ENCODE measurements at places on chromosomes 2 and 18.

GRCh38 chr2:218252509-218253231 lies 8.1 kb upstream of the GPBAR1 start:
- DNase-seq = peak; percentile 37

DNA sequence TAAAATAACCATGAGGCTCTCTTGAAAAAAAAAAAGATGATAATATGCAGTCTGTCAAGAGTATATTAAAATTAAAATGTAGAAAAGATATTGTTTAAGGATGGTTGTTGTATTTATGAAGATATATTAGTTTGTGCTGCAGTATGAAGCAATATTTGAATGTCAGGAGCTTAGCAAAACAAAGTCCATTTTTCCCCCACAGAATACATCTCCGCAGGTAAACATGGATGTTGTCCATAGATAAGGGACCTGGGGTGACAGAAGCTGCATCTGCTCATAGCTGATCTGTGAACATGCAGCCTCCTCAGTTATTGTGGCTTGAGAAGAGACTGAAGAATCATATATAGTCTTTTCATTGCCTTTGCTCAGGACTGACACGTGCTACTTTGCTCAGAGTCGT lies 366.1 kb upstream of the MMADHC start:
- DNase-seq = no peak

DNA sequence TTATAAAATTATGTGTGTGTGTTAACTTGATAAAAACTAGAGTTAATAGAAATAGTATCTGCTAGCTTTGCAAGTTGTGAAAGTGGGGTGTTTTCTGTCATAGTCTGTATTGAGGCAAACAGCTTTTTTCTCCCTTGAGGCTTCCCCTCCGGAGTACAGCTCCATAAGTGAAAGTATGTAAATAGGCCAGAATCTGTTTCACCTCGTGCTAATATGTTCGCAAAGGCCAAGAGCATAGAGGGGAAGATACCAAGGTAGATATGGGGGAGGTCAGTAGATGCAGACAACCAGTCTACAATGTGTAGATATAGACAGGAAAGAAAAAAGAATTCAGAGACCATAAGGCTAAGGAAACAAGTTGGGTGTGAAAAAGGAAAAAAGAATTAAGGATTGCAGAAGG lies 72.9 kb downstream of the PTRHD1 start:
- DNase-seq = no peak

GRCh38 chr2:176127774-176128072 lies 1.8 kb upstream of the HOXD8 start:
- DNase-seq = no peak

- no peak for DNase-seq
These were observed 29.6 kb upstream of the ATP8B1 start for GRCh38 chr18:57832730-57833129.

DNA sequence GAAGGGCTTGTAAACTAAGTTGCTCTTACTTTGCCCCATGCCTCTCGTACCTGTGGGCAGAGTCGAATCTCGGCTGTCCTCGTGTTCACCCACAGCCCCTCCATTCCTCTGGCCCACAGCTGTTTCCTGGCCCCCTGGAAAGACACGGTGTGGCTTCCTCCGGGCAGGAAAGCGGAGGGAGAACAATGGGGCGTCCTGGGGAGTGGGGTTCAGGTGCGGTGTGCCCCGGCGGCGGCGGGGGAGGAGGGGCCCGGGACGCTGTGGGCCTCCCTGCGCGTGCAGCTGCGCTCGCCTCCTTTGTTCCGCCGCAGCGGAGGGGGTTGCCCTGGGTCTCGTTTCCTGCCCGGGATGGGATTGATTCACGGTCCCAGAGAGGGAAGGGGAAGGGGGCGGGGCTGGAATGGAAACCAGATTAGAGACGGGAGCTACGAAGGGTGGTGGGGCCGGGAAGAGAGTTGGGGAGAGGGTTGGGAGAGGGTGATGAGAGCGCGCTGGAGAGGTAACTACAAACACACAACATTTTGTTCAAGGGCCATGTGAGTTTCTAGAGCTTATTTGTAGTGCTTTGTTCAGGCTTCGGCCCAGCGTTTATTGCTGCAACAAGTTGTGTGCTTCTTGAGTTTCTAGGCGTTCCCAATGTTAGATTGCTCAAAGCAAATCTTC lies 796 bp downstream of the MYO1B start:
- no peak for DNase-seq

GRCh38 chr2:214631406-214631805 lies 178.1 kb downstream of the BARD1 start:
- no peak for DNase-seq

GRCh38 chr2:109279243-109279860 lies 150.3 kb downstream of the SH3RF3 start:
- no peak for DNase-seq

DNA sequence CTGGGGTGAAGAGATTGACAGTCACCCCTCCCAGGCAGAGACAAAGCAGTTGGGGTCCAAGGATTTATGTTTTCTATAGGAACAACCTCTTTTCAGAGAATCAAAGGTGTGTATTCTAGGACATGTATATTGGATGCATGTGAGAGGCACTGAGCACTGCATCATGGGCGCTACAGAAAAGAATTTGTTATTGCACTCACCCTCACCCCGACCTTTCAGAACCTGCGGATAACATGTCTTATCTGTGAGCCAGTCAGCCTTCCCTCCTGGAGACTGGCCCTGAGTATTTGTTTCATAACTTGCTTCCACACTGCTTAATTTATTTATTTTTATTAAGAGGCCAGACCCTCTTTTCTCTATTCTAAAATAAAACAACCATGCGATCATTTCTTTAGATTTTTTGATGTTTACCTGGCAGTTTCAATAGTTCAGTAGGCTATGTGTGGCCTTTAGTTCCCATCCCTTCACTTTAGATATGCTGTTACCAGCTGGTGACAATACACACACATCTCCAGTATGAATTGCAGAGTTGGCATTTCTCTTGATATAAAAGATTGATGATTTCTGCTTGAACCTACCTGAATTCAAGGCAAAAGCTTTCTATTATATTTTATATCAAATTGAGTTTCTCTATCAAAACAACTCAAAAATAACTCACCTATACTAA lies 29.8 kb downstream of the FABP1 start:
- DNase-seq = no peak

- DNase-seq = no peak
These were observed 235.6 kb downstream of the SCG2 start for GRCh38 chr2:223366566-223366965.

GRCh38 chr2:9770308-9771100 lies 72.8 kb upstream of the TAF1B start:
- peak; percentile 96 for DNase-seq

DNA sequence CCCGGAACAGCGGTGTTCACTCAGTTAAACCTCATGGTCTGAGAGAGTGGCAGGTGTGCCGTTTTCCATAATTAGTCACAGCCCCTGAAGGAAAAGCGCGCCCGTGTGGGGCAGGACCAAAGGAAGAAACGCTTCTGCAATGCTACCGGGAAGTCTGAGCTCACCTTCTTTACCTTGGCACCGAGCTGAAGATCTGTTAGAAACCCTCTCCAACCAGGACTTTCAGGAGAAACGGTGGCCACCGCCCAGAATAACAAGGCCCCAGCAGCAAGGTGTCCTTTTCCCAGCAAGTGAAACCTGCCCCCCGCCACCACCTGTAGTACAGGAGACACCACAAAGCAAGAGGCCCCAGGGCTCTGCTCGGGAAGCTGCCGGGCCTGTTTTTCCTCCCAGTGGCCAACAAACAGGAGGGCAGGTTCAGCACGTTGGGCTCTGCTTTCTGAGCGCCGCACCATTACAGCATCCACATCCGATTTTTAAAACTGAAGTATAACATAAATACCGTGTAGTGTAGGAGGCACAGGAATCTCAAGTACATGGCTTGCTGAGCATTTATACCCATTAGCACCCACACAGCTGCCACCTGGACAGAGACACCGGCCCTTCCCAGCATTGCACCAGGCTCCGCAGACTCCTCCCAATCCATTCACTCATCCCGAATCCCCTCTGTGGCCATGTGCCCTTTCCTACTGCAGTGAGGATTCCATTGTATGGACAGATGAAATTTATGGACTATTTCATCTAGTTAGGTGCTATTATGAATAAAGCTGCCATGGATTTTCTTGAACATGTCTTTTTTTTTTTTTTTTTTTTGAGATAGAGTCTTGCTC lies 121.8 kb upstream of the RIOK3 start:
- DNase-seq = no peak

DNA sequence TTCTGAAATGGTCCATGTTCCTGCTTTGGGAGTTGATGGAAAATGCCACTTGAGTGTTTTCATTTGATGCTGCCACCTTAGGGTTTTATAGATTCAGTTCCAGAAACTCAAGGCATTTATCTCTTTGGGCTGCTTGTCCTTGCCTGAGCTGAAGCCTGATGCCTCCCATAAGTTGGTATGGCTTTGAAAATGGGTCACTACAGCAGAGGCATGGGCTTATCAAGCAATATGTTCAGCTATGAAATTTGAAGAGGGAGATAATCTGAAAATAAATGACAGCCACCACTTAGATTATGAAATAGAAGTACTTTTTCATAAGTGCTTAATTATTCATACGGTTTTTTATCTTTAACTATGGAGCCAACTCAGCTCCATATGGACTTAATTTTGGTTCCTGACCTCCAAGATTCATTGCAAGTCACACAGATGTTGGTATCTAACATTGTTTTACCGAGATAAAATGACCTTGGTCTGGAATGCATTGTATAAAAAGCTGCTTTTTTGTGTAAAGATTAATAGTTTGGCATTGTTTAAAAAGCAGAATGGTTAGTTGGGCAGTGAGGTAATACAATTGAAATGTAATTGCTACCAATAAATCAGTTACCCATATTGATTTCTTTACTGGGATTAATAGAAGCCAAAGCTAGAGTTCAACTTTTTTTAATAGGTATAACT lies 4.5 kb downstream of the SLC14A1 start:
- no peak for DNase-seq

DNA sequence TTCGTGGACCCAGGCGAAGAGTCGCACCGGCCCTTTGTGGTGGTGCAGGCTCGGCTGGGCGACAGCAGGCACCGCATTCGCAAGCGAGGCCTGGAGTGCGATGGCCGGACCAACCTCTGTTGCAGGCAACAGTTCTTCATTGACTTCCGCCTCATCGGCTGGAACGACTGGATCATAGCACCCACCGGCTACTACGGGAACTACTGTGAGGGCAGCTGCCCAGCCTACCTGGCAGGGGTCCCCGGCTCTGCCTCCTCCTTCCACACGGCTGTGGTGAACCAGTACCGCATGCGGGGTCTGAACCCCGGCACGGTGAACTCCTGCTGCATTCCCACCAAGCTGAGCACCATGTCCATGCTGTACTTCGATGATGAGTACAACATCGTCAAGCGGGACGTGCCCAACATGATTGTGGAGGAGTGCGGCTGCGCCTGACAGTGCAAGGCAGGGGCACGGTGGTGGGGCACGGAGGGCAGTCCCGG lies 3.5 kb downstream of the INHBB start:
- DNase-seq = no peak

GRCh38 chr2:28009732-28010131 lies 119.2 kb downstream of the BABAM2 start:
- no peak for DNase-seq

- DNase-seq = no peak
These were observed 163.5 kb downstream of the GLI2 start for GRCh38 chr2:120898961-120899750.

- DNase-seq = peak; percentile 23
These were observed 412 bp upstream of the NCK2 start for GRCh38 chr2:105744091-105744908.

- no peak for DNase-seq
These were observed 536 bp upstream of the SLC25A12 start for GRCh38 chr2:171894612-171894947.

GRCh38 chr2:173611121-173611520 lies 256.4 kb downstream of the CDCA7 start:
- DNase-seq = no peak

DNA sequence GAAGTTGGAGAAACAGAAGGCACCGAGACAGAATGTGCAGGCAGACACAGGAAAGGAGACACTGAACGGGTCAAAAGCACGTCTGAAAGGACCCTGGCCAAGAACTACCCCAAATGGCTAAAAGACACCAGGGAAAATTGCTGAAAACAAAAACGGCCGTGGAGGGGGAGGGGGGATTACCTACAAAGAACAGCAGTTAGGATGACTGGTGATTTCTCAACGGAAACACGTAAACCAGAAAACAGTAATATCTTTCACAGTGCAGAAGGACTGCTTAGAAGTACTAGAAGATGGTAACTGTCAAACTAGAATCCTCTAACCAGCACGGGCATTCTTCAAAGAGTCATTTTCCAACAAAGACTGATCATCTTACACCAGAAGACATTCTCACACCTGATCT lies 142.6 kb downstream of the HDAC4 start:
- no peak for DNase-seq

GRCh38 chr2:118477111-118477862 lies 370.2 kb downstream of the EN1 start:
- DNase-seq = no peak

DNA sequence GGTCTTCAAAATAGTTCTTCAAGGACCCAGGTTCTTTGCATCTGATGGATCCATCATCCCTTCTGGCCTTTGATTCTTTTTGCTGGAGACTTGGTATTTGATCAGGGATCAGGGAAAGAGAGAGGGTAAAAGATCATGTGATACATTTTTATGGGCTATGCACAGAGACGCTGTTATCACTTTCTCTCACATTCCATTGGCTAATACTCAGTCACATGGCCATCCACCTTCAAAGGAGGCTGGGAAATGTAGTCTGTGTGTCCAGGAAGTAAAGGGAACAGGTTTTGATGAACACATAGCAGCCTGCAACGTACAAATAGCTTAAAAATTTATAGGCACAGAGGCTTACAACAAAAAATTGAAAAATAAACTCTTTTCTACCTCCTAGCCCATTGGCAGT lies 629.6 kb upstream of the FANCL start:
- no peak for DNase-seq

DNA sequence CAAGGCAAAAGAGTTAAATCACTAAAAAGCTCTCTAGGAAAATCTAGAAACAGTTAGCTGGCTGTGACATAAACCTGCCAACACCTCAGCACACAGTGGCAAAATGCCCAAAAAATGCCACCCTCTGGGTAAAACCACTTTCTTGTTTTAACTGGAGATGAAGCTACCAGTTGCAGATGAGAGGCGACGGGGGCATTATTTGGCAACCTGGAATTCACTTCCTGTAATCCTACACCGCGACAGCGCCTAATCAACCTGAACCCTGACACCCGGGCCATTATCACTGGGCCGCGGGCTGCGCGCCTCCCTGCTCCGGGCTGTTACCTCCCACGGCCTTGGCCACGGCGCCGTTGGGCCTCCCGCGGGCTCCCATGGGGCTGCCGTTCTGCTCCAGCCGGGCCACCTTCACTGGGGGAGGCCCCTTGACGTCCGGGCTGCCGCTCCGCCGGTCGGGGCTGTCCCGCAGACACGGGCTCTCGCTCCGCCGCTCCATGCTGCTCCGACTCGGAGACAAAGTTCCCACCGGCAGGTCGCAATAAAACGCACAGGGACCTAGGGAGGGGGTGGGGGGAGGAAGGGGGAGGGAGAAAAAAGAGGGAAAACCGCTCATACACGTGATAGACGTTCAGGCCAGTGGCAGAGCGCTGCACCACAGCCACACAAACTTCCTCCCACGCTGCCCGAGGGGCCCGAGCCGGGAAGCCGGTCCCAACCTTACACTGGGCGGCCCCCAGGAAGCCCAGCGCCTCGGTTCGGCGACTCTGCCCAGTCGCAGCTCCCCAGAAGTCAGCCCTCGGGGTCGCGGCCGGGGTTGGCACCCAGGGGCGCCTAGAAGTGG lies 2.0 kb downstream of the SATB2 start:
- DNase-seq = no peak

Measured in posterior cingulate gyrus (tissue), 11 donors.